ENCODE measurements at places on chromosomes 13 and 19. TPM values are rescaled to one million over a fixed set of nuclear protein-coding genes. Genes with fewer than 3 reads are reported as not detected.

- DNase-seq = no peak
Observed at GRCh38 chr13:102401265-102401664, 583 bp downstream of the FGF14 start.

GRCh38 chr19:15247107-15248014 is 15.1 kb upstream of the EPHX3 start:
- no peak for DNase-seq

DNA sequence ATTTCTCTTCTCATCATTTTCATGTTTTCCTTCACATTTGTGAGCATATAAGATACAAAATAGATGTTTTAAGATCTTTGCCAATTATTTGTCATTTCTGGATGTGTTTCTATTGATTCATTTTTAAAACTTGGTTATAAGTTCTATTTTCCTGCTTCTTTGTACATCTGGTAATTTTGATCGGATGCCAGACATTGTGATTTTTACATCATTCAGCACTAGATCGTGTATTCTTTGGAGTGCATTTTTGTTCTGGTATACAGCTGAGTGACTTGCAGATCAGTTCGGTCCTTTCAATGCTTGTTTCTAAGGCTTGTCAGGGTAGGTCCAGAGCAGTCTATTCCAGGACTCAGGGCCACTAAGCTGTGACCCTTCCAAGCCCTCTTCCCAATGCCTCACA is 198.2 kb downstream of the KLF12 start:
- no peak for DNase-seq

DNAJB1 gene
- total RNA-seq = 72.6 TPM

DNA sequence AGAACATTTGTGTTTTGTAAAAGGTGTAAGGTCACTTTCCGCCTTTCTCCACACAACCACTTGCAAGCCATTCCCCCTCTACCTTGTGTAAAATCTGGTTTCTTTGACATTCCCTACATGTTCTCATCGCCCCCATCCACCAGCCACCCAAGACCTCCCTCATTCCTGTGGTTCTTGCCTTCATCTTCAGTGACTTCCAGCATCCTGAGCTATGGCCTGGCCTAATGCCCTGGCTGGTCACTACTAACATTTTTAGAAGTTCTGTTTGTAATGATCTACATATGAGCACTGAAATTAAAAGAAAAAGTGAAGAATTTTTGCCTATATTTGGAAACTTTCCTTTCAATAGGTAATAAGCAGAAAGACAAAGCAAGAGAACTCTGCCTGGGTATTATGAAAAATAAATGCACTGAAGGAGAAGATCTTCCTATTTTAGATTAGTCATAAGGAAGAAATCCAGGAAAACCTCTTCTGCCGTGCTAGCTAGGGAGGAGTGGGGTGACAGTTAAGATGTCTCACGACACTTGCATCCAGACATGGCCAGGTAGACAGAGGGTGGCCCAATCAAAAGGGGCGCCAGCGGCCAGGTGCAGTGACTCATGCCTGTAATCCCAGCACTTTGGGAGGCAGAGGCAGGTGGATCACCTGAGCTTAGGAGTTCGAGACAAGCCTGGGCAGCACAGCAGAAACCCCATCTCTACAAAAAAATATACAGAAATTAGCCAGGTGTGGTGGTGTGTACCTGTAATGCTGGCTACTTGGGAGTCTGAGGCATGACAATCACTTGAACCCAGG is 28.1 kb upstream of the MPHOSPH8 start:
- no peak for DNase-seq

CCDC194 gene
- total RNA-seq = 1.6 TPM

IL11 gene
- 0.09 TPM for total RNA-seq

ZNF112 gene
- 0.14 TPM for total RNA-seq

DNA sequence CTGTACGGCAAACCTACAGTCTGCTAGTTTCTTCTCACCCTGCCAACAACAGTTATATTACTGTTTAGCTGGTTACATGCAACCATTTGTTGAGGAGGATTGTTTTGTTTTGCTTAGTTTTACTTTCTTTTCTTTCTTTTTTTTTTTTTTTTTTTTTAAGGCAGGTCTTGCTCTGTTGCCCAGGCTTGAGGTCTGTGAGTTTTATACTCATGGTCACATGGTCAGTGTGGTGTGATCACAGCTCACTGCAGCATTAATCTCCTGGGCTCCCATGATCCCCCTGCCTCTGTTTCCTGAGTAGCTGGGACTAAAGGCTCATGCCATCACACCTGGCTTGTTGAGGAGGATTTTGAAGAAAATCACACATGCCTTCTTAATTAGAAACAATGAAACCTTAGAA is 505.6 kb downstream of the GPC5 start:
- DNase-seq = no peak

GRCh38 chr13:37385248-37385647 is 213.3 kb downstream of the POSTN start:
- no peak for DNase-seq

DNA sequence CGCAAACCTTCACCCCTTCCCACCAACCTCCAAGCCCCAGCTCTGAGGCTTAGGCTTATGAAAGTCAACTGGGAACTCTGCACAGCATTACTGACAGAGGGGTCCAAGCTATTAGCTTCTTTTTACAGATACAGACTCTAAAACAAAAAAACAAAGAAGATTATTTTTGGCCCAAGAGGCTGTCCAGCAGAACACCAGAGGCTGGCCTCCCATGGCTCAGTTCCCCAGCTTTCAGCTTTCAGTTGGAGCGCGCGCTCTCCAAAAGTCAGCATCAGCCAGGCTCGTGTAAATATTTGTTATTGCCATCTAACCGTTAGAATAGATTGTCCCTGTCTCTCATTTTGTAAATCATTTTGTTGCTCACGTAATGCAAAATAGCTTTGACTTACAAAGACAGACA is 58.4 kb downstream of the ZIC5 start:
- DNase-seq = no peak

DNA sequence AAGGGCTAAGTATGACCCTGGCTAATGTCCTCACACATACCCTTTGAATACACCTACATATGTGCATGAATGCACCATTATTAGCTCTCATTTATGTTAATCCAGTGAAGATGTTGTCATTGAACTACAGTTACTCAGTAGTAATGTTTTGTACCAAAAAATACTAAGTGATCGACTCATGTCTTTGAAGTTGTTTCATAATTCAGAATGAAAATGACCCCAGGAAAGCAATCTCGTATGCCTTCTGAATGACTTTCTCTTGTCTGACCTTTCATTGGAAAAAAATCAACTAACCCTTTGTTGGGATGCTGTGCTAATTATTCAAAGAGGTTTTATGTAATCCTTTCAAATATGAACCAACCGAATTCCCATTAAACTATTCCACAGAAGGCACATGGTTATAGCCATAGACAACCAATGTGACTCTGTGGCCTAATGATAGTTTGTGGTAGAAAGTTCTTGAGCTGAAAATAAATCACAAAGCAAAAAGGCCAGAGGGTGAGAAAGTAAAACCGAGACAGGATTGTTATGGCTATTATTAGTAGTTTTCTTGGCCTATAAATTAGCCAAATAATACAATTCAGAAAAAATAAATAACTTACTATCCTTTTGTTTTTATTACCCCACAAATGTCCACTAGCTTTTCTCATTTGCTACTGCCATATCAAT is 86.8 kb upstream of the STARD13 start:
- DNase-seq = no peak

ZNF730 gene
- 3.8 TPM for total RNA-seq

- DNase-seq = no peak
Observed at GRCh38 chr19:15444505-15445226, 5.1 kb downstream of the WIZ start.

ZNF568 gene
- total RNA-seq = 6.5 TPM

- no peak for DNase-seq
Observed at GRCh38 chr13:47420568-47420967, 523.7 kb upstream of the HTR2A start.

DNA sequence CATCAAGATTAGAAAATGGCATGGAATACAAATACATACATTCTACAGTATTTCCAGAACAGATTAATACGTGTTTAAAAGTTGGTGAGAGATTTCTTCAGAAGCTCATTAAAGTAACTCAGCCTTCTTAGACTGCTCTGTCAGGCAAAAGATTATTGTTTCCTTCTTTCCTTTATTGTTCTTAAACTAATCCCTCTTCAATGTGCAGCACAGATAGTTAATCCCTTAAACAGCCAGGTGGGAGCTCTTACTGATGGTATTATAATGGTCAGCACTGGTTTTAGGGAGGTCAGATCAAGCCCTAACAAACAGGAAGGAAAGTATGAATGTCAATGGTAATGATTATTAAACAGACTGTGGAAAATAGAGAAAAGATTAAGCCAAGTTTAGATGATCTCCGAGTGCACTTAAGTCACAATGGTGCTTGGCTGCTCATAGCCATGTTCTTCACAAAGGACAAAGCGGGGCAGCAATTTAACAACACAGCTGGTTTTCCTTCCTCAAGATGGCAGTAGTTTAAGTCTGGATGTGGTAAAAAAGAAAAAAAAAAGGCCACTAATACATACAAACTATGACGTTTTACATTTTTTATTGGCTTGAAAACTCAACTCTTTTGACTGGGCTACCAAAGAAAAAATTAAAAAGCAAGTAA is 992.6 kb downstream of the PCDH9 start:
- DNase-seq = no peak

GRCh38 chr13:39961036-39961435 is 305.6 kb downstream of the COG6 start:
- DNase-seq = no peak

DNA sequence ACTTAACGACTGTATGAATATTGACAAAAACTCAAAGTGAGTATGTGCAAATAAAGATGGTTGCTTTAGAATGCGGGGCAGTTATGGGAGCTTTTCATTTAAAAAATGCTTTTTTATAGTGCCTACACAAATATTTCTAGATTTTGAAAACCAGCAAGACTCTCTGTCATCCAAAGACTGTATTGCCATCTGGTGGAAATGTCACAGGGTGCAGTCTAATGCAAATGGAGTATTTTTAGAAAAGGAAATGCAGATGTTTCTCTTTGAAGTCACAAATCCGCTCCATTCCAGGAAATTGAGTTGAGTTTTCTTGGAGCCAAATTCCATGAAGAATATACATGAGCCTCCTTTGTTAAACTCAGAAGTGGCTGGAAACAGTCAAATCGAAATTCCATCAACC is 2.3 kb upstream of the C1QTNF9B start:
- peak; percentile 48 for DNase-seq

LHB gene
- 0.39 TPM for total RNA-seq

PCDH17 gene
- not detected for total RNA-seq

TNNT1 gene
- 0.50 TPM for total RNA-seq

ACTN4 gene
- total RNA-seq = 181 TPM

GRCh38 chr13:59487883-59488282 is 675.8 kb downstream of the DIAPH3 start:
- no peak for DNase-seq

GRCh38 chr13:50713523-50714248 is 129.8 kb downstream of the DLEU7 start:
- DNase-seq = peak; percentile 11

GRCh38 chr19:13353625-13354024 is 152.7 kb downstream of the CACNA1A start:
- DNase-seq = no peak

DNA sequence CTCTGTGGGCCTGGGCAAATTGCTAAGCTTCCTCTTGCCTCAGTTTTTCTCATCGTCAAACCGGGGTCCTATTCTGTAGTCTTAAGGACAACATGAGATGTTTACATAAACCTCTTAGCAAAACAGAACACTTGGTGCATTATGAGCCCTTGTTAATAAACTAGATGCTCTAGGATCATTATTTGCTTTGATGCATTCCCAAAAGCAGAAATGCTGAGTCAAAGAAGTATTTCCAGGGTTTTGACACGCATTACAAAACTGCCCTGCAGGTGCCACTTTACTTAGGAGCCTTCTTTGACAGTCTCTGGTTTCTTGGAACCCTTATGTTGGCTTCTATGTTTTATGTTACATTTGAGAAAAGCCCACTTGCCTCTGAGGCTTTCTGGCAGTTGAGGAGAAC is 12.1 kb downstream of the AKAP11 start:
- DNase-seq = no peak

ZFP82 gene
- 8.4 TPM for total RNA-seq

DNA sequence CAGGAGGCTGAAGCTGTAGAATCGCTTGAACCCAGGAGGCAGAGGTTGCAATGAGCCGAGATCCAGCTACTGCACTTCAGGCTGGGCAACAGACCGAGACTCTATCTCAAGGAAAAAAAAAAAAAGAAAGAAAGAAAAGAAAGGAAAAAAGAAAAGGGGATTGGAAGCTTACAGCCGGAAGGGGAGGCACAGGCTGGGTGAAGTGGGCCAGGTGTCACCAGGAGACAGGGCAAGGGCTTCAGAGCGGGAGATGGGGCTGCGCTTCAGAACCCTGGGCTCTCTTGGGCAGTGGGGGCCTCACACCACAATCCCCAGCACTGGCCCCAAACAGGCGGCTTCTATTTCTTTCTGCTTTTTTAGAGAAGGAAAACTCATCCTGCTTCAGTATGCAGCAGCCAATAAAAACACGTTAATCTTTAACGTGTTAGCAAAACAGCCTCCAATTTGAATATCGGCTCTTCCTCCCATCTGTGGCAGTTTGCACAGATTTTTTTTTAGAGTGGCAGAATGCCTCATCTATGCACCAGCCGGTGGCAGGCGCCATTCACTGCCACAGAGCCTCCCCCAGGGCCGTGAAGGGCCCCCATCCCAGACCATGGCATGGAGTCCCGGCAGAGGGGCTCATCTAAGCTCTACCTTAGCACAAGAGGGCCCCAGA is 46.6 kb upstream of the C19orf12 start:
- DNase-seq = no peak

Measured in activated CD4-positive, alpha-beta T cell treated with anti-CD3 and anti-CD28 coated beads for 36 hours (primary cell).